ENCODE measurements at places on chromosomes 16 and 17. TPM values are rescaled to one million over a fixed set of nuclear protein-coding genes. Genes with fewer than 3 reads are reported as not detected.

The COX6A2 gene
- not detected for total RNA-seq

The CES5A gene
- total RNA-seq: not detected

GRCh38 chr16:49158029-49158642 is 123.5 kb downstream of the CBLN1 start:
- DNase-seq: no peak

DNA sequence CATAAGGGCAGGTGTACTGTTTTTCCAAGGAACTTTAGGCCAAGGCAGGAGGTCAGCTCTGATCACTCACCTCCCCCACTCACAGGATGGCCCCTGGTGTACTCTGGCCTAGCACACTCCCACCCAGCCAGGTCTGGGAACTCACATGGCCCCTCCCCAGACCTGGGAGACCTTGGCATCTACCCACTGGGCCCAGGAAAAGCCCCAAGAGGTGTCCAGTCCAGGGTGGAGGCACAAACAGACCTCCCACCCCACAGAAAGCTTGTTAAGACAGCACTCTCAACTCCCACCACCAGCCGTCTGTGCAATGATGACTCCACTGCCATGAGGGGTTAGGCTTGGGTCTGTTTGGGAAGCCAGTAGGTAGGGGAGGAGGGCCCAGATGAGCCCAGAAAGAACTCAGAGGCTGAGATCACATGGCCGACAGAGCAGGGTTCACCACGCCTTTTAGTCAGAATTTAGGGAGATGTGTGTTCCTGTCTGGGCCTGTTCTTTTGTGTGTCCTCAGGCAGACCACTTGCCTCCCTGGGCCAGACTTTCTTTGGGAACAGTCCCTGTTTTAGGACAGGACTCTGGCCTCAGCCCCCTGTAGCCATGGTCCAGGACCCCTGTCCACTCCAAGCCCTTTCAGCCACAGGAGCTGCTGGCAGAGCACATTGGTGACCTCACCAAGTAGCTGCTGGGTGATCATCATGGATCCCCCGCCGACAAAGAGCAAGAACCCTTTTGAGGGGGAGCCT is 12.1 kb upstream of the CBFB start:
- no peak for DNase-seq

- DNase-seq: no peak
Measured at GRCh38 chr16:10922328-10923145, 19.7 kb downstream of the DEXI start.

DNA sequence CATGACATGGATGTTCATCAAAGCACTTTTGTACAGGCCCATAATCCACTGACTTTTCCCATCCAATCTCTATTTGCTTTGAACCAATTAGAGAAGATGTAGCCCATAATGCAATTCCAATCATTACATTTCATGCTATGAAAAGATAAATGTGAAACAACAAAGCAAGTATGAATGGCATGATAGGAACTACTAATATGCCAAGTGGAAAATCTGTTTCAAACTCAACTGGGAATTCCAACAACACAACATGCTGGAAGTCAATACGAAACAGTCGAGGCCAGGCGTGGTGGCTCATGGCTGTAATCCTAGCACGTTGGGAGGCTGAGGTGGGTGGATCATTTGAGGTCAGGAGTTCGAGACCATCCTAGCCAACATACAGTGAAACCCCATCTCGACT is 39.6 kb upstream of the TMEM97 start:
- DNase-seq: no peak
